ENCODE measurements at places on chromosomes 5 and 9. TPM values are rescaled to one million over a fixed set of nuclear protein-coding genes. Genes with fewer than 3 reads are reported as not detected.

DNA sequence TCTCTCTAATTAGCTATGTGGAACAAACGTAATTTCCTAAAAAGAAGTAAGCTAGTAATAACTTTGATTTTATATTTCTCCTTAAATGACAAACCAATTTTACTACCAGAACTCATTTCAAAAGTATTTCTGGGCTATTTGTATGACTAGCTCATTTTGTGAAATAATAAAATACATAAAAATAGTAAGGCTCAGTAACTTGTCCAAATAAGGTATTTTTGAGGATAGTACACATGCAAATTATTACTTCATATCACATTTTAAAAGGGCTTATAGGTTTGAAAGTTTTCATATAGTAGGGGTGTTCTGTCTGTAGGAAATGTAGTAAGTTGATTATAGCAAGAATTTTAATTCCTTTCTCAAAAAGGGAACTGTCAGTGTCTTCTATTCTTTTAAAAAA is 26.5 kb downstream of the C9orf85 start:
- no peak for DNase-seq

DNA sequence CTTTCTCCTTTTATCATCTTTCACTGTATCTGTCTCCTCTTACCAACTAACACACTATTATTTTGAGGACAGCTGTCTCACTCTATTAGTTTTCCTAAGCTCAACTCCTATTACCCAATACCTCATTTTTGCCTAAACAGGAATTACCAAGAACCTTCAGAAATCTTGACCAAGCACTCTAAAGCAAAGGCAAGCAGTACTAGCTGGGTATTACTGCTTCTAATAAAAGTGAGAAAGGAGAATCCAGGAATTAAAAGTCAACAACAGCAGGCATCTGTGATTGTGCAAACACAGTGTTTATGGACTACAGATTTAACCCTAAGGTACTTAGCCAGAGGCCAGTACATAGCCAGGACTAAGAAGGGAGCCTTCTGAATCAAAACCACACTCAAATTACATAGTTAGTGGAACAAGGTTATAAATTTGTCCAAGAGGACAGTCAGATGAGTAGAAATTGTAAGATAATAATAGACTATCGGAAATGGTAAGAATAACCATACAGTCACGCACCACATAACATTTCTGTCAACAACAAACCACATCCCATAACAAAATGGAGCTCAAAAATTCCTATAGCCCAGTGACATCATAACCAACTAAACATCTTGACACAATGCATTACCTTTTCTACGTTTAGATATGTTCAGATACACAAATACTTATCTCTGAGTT is 8.3 kb downstream of the RFX3 start:
- no peak for DNase-seq

- no peak for DNase-seq
Measured at GRCh38 chr9:121317737-121318630, 50.0 kb downstream of the GSN start.

DNA sequence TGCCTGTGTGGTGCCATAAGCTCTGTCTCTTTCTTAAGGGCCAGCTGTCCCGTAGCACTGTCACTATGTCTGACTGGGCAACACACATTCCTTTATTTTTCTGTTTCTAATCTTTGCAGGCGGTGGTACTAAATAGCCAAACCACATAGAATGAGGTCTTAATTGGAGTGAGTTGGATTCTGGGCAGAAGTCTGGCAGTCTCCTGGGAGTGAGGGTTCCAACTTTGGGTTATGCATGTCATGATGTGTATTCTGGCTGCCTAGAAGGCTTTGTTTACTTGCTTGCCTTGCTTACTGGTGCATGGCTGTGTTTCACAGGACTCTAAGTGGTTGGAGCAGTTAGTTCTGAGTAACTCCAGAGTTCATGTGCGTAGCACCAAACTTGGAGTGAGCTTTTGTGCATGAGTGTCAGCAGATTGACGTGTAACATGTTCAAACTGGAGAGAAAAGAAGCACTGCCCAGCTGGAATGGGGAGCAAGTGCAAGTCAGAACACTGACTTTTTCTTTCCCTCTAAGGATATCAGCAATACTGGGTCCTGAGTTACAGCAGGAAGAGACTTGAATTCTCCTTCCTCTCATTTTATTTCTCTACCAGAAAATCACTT is 185.8 kb downstream of the PCSK1 start:
- DNase-seq = no peak

The RNF183 gene
- total RNA-seq = 5.3 TPM

The ZNF300 gene
- total RNA-seq = 5.0 TPM

Data from mucosa of gallbladder (tissue), 1 donor.